CD8-positive, alpha-beta memory T cell (primary cell): ENCODE measurements at places on chromosomes 12 and 14.
A peak's percentile ranks its signal among the peaks of the same experiment; 100 is the strongest.

DNA sequence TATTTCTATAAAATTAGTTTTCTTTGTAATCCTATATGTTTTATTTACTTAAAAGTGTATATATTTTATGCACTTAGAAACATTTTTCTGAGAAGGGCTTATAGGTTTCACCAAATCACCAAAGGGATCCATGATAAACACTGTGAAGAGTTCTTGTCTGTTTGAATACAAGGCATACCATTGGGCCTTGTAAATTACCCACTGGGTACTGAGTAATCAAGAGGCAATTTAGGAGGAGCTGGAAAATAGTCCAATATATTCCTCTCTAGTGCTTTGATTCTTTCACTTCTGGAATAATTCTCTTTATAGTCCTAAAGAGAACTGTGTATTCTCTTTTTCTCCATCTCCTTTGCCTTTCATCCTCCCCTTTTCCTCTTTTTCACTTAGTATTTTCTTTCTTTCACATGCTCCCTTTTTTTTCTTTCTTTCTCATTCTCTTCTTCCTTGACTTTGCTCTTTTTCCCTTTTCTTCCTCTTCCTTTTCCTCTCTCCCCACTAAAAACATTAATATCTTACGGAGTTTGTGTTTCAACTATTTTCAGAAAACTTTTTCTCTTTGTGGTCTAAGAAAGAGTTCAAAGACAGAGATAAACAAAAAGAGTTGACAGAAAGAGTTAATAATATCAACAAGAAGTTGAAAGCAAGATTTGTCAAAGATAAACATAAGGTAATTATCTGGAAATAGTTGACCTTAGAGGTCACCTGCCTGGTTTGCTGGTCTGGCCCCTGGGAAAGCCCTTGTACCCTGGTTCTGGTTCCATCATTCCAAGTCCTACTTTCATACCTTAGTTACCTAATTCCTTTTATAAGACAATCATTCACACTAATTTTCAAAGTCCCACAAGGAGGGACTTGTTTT is 435.3 kb downstream of the RAD51B start:
- DNase-seq = no peak

GRCh38 chr14:67524634-67524963 is 8.5 kb upstream of the PLEKHH1 start:
- no peak for DNase-seq

GRCh38 chr14:88005978-88006851 is 1.3 kb downstream of the GPR65 start:
- DNase-seq = peak; percentile 85

DNA sequence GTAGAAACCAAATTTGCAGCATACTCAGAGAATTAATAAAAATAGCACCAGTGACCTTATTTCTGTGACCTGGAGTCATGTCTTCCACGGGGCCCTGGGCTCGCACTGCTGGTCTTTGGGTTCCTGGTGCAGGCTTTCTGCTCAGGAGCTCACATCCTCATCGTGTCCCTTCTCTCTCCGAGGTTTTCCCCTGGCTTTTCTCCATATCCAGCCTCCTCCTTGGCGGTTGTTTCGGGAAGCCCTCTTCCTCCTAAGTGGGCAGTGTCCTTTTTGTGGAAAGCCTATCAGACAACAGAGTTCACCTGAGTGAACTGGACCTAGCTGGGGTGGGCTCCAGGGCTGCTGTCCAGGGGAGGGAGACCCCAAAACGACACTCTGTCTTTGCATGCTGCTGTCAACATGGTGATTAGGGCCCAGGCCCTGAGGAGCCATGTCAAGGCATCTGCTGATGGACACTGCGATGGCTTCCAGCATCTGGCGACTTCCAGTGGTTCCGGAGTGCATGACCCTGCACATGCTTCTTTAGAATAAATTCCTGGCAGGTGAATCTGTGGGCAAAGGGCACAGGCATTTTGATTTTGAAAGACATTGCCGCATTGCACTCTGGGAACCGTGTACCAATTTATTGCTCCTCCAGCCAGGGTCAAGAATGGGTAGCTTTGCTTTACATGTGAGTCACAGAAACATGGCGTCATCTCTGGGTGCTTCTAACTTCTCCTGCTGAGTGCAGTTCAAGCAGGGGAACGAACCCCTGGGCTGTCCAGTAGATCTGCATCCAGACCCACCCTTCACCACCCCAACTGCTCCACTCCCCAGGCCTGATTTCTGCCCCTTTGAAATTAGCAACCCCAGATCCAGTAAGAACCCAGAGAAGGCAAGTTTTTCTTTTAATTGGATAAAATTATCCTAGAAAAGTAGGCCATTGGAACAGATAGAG is 136.8 kb downstream of the ADGRD1 start:
- DNase-seq = no peak

DNA sequence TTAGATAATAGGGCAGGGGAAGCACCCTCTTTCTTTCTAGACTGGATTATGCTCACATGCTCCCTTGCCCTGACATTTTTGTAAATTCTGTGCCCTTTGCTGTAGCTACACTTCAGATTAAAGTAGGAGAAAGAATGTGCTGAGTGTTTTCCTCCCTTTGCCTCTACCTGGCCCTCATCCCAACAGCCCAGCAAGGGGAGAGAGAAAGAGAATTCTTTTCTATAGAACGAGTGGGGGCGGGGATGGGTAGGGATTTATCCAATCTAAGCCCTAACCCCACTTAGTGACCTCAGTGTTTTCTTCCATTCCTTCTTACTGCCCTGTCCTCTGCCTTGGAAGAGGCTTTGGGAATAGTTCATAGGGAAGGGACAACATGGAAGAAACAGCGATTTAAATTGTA is 13.5 kb downstream of the GPR84 start:
- DNase-seq = no peak

DNA sequence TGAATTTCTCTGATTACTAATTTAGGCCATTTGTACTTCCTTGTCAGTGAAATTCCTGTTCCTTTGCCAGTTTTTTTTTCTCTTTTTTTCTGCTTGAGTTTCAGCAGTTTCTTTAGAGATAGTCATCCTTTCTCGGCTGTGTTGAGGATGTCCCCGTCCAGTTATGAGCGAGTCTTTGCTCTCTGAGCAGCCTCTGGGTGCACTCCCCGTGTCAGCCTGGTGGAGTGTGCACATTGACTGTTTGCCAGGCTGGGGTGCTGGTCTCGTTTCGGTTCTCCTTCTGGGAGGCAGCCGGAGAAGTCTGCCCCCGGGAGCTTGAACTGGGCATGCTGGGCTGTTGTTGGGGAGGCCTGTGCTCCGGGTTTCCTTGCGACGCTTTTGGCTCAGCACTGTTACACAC is 3.0 kb downstream of the PACS2 start:
- DNase-seq = no peak

DNA sequence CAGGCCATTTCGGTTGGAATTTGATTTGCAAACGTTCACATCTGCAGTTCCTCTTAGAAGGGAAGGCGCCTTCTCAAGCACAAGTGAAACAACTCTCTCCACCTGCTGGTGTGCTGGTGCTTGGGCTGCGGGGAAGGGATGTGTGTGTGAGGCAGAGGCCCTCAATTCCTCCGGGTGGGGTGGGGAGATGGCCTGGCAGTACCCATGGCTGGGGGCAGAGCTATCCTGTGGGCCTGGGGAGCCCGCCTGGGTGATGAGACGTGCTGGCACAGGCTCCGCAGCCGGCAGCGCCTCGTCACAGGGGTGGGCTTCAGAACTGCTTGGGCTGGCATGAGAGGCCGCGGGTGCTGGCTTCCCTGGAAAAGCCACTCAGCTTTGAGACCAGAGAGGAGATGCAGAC is 28.9 kb upstream of the TDRD9 start:
- DNase-seq = no peak

- no peak for DNase-seq
Observed at GRCh38 chr14:49089107-49089506, 497.1 kb downstream of the RPS29 start.

- no peak for DNase-seq
Observed at GRCh38 chr14:95440496-95440895, 76.0 kb downstream of the SYNE3 start.

- no peak for DNase-seq
Observed at GRCh38 chr12:45400991-45401390, 185.1 kb downstream of the ANO6 start.

- DNase-seq = no peak
Observed at GRCh38 chr14:100871234-100872186, 32.0 kb downstream of the RTL1 start.

DNA sequence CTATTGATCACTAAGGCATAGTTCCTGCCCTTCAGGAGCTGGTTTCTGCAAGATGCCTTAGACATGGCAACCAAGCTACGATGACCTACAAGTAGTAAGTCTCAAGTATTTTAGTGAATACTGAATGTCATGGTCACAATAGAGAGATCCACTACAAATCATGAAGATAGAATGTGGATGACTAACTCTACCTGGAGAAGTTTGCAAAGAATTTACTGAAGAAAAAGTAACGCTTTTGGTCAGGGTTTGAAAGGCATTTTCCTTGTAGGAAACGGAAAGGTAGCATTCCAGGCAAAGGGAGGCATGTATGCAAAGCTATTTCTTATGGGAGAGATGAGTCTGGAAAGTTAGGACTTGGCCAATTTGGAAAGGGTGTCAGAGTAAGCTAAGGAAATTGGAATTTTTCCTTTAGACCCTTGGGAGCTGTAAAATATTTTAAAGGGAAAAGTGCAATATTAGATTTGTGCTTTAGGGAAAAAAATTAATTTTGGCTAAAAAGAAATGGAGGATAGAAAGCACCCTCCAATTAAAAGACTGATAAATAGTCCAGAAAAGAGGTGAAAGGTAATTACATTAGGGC is 377.5 kb downstream of the EGLN3 start:
- DNase-seq = no peak

DNA sequence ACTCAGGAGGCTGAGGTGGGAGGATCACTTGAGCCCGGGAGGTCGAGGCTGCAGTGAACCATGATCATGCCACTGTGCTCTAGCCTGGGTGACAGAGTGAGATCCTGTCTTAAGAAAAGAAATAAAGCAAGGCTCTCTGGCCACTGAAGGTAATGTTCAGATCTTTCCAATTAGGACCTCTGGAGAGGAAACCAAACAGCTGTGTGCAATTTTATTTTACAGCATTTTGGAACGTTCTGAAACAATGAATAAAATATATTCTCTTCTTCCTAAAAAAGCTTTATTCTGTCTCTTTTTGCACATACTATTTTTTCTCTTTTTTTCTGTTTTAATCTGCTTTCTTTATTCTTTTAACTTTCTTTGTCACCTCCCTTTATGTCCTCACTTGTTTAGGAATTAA is 5.0 kb upstream of the YBX3 start:
- DNase-seq = no peak

DNA sequence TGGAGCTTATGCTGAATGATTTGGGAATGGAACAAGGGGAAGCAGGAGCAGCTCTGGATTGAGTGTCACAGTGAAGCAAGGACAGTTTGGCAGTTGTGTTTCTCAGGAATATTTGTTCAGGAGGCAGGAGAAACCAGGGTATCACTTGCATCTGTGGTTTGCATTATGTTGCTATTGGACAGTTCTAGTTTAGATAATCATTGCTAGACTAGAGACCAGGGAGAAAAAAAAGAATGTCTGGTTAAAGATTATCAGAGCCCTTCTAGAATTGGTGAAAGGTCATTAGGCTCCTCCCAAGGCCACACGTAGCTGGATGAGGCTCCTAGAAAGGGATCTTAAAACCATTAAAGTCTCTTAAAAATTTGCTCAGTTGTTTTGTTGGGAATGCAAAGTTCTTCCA is 17.0 kb upstream of the SRSF5 start:
- no peak for DNase-seq

DNA sequence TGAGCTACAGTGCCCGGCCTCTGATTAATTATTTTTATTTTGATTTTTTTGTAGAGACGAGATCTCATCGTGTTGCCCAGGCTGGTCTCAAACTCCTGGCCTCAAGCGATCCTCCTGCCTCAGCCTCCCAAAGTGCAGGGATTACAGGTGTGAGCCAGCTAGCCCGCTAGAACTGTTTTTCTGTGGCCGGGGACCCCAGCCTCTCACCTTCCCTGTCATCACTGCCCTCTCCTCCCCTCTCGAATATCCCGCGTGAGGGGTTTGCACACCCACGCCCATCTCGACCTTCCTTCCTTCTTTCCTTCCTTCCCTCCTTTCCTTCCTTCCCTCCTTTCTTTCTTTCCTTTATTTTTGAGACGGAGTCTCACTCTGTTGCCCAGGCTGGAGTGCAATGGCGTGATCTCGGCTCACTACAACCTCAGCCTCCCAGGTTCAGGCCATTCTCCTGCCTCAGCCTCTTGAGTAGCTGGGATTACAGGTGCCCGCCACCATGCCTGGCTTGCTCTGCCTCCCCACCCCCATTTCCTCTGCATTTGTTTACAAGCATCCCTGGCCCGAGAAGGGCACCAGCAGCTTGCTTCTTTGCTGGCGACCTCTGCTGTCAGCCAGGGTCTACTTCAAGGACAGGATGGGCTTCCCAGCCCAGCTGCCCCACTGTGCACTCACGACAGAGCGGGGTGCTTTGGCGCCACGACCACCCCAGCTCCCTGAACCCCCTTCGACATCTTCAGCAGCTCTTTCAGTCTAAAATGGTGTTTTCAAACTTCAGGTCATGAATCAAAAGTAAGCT is 4.3 kb upstream of the TRAF3 start:
- no peak for DNase-seq

- no peak for DNase-seq
Observed at GRCh38 chr12:48968467-48968866, 3.1 kb downstream of the WNT10B start.

DNA sequence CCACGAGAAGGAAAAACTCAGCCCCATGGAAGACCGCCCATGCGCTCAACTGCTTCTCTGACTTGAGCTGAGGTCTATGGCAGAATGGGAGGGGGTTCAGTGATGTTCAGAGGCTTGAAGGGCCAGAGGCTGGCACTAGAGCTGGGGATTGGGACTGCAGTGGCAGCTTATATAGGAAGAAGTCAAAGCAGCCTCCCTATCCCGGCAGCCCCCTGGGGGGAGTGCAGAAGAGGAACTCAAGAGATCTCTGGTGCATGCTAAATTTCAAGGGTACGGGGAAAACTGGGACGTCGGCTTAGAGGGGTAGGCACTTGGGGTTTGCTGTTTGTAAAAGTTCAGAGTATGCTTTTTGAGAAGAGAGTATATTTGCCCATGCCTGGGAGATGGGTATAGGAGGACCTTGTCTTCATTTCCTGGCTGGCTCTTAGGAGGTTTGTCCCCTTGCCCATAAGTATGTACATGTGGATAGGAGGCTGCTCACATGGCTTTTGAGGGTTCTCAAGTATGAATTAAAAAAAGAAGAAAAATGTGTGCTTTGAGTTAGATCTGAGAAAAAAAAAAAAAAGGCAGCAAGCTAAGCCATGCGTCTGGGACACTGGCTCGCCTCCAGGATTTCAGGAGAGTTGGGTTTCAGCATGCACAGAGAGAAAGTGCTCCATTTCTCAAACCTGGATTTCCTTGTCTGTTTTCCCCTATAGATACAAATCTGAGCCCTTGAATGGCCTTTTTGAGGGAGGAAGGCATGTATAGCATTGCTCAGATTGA is 3.2 kb upstream of the MEG3 start:
- no peak for DNase-seq
